HL-60 (cell line): ENCODE measurements at places on chromosomes 5 and 9.

GRCh38 chr5:134006115-134006514 lies 1.3 kb upstream of the VDAC1 start:
- DNase-seq: no peak

GRCh38 chr9:38205279-38205678 lies 136.3 kb upstream of the SHB start:
- no peak for DNase-seq

DNA sequence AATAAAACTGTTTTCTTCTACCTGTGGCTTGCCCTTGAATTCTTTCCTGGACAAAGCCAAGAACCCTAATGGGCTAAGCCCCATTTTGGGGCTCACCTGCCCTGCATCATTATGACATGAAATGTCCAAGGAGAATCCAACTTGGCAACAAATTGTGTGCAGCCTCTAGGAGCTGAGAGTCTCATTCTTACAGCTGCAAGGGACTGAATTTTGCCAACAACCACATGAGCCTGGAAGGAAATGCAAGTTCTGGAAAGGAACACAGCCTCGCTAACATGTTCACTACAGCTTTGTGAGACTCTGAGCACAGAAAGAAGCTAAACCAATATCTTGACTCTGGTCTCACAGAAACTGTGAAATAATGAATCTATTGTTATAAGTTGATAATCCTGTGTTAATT lies 94.8 kb upstream of the CDH12 start:
- DNase-seq: no peak

DNA sequence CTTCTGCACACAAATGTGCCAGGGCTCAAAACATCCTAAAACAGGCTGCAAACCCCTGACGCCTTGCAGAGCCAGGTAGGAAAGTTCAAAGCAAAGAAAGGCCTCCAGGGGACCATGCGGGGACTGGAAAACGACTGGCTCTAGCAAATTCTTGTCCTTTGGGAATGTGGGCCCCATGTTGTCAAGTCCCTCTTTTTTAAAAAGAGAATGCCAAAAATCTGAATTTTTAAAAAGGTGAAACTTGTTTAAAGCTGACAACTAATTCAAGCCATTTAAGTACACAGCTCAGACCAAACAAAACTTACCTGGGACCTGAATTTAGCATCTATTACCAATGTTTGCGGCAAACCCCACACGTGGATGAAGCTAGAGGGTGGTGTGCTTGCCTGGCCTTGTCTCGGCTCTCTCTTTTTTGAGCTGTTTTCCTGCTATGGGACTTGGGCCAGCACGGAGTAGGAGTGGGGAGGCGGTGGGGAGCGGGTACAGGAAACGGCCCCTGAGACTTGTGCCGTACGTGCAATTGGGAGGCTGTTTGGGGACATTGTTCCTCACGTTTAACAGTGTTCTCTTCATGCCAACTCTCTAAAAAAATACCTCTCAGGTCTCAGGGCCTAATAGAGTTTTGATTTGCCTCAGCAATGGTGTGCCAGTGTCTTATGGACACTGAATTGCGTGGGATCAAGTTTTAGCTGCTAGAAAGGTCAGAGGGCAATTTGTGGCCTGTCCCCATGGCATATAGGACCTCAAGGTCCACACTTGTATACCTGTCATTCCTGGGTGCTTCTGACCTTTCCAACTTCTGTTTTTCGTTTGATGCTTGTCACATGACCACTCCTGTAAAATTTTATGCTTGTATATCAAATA lies 15.1 kb upstream of the PHF19 start:
- no peak for DNase-seq

DNA sequence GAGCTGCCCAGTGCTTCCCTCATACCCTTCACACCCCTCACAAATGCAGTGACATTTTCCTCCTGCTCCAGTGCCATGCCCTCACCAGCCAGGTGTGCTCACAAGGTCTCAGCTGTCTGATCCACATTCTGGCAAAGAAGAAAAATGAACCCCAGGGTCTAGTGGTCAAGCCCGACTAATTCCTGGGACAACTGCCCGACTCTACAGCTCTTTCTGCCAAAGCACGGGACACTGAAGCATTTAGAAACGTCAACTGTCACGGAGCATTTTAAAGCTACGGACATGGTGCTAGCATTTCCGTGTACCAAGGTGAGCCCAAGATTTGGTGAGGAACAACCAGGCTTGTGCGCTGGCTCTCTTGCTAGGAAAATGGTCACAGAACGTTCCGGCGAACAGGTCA lies 56.8 kb upstream of the PHYKPL start:
- DNase-seq: no peak

DNA sequence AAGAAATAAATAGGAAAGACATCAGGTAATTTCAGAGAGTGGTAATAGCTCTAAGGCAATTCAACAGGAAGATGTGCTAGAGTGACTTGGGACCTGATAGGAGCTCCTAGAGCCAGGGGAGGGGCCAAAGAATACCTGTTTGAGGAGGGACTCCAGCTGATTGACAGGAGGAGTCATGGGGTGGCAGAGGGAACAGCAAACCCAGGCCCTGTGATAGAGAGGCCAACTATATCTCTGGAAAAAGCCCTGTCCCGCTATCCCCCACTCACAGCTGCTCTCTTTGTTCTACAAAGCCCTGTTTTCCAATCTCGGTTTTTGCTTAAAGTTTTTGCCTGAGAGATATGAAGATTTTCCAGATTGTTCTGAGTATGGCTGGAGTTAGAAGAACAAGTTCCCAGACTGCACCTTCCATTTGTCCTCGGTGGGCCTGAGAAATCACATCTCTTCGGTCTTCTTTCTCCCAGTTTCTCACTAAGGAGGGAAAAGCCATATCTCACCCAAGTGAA lies 9.0 kb upstream of the NSD1 start:
- DNase-seq: no peak

DNA sequence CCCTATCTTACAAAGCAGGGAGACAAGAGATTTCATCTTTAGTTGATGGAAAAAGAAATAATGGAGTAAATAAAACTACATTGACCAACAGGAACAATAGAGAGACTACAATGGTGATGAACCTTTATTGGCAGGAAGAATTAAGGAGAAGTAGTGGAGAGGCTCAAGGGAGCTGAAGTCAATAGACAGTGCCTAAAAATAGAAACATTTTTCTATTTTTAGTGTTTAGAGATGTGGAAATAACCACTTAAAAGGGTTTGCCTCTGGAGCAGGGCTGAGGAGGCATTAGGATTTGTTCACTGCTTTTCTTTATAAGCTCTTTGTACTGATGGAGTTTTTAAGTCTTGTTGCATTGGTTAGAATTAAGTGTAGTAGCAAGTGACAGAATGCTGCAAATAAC lies 98.4 kb upstream of the ERCC6L2 start:
- DNase-seq: no peak

GRCh38 chr5:73114044-73114688 lies 6.2 kb upstream of the TMEM171 start:
- DNase-seq: no peak

- DNase-seq: no peak
These were observed 37.0 kb upstream of the CRB2 start for GRCh38 chr9:123318961-123319421.

DNA sequence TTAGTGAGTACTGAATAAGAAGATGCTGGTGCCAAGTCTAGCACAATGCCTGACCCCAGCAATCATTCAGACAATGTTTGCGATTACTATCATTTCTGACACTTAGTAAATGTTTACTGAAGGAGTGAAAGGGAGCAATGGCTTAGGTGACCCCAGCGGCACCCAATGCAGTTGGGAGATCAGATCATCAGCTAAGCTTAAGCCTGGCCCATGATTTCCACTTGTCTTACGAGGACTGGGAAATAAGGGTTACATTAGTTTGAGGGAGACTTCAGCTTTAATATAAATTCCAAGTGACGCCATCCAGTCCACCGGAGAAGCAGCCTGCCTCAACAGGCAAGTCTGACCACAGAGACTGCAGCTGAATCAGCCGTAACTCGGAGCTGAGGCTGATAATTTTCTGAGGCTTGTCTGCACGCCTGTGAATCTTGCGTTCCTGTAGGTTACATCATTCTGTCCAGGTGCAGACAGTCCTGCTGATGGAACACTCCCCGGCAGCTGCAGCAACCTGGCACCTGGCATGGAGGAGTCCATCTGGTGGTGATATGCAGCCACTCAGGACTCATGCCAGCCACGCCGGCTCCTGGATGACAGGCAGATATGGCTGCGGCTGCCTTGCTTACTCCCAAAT lies 34.9 kb upstream of the FGF1 start:
- DNase-seq: no peak

DNA sequence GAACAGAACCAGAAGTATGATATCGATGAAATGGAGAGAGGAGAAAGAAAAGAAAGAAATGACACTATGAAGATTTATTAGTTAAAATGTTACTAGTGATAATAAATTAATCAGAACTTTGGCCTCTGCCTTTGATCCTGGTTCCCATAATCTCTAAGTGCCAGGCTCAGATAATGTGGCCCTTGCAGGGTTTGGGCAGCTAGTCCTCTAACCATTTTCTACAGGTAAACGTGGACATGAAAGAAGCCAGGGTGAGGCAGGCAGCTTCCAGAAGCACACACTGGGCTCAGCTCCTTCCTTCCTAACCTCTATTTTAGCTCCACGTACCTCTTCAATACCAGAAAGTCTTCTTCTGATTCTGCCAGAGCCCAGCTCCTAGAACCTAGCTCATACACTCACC lies 30.6 kb downstream of the SYK start:
- DNase-seq: no peak

DNA sequence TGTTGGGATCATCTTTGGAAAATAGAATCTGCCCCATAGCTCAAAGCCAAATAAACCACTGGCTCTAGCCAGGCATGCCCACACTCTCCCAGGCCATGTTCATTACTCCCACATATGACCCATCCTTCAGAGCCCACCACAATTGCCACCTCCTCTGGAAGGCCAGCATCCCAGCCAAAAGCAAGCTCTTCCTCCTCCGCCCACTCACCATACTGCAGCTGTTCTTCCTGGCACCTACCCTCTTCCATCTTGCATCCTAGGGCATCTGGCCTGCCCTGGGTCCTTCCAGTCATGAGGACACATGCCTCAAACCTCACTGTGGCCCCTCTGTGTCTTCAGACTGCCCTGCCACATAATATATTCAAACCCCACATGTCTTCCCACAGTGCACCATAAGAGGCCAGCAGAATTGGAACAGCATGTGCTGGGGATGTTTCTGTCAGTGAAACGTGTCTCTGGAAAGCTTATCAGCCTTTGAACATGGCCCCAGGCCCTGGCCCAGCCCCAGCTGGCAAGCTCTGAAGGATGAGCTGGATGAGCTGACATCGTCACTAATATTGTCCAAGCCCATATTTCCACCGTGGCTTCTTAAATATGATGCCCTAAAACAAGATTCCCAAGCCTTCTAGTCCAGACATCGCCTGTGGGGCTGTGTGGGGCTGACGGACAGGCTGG lies 230.8 kb downstream of the AGTPBP1 start:
- DNase-seq: no peak

DNA sequence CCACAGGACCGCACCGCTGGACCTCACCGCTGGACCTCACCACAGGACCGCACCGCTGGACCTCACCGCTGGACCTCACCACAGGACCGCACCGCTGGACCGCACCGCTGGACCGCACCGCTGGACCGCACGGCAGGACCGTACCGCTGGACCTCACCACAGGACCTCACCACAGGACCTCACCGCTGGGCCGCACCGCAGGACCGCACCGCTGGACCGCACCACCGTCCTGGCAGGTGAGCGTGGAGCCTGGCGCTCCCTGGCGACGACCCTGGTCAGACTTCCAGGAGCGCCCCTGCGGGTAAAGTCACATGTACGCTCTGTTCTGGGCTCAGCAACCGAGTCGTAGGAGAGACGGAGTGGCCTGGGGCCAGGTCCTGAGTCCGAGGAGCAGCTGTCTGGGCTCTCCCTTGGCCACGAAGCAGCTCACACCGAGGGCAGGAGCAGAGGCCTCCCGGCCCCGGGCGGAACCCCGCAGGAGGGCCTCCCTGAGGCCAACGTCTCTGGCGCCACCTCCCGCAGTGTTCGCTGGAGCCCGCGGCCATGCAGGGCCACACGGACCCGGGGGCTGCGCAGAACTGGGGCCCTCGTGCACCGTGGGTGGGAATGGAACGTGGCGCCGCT lies 30.5 kb downstream of the MRPL36 start:
- no peak for DNase-seq

GRCh38 chr5:157148734-157149615 lies 6.3 kb upstream of the MED7 start:
- no peak for DNase-seq
